Cortex of kidney (tissue), 1 donor: ENCODE measurements at places on chromosomes 1 and 21.

GRCh38 chr1:204544321-204544720, 28.1 kb downstream of the MDM4 start:
- DNase-seq: no peak

DNA sequence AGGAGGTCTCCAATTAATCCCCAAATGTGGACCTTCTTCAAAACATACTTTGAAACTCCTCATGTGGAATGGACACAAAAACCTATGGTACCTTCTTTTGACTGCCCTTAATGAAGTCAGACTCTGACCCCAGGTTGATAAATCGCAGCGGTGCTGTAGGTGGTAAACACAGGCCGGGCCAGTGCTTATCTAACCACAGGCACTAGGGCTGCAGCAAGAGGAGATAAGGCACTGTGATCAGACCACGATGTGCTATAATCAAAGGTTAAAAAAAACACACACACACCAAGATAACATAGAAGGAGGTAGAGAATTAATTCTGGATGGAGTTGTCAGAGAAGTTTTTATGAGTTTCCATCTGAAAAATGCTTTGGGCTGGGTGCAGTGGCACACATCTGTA, 52.3 kb upstream of the SIPA1L2 start:
- DNase-seq: no peak

DNA sequence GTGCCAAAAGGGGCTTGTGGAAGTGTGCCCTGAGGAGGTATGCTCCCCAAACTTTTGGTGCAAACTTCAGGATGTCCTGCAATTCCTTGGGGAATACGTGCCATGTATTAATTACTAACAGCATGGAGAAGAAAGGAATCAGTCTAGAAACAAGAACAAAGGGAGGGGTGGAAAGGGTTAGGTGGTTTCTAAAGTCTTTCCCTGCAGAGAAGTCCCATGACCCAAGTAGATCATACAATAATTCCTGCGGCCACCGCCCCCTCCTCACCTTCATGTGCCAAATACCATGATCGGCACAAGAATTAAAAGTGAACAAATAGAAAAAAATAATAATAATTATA, 258.2 kb downstream of the PLPP3 start:
- no peak for DNase-seq

GRCh38 chr1:30816211-30817076, 58.9 kb upstream of the LAPTM5 start:
- DNase-seq: no peak

DNA sequence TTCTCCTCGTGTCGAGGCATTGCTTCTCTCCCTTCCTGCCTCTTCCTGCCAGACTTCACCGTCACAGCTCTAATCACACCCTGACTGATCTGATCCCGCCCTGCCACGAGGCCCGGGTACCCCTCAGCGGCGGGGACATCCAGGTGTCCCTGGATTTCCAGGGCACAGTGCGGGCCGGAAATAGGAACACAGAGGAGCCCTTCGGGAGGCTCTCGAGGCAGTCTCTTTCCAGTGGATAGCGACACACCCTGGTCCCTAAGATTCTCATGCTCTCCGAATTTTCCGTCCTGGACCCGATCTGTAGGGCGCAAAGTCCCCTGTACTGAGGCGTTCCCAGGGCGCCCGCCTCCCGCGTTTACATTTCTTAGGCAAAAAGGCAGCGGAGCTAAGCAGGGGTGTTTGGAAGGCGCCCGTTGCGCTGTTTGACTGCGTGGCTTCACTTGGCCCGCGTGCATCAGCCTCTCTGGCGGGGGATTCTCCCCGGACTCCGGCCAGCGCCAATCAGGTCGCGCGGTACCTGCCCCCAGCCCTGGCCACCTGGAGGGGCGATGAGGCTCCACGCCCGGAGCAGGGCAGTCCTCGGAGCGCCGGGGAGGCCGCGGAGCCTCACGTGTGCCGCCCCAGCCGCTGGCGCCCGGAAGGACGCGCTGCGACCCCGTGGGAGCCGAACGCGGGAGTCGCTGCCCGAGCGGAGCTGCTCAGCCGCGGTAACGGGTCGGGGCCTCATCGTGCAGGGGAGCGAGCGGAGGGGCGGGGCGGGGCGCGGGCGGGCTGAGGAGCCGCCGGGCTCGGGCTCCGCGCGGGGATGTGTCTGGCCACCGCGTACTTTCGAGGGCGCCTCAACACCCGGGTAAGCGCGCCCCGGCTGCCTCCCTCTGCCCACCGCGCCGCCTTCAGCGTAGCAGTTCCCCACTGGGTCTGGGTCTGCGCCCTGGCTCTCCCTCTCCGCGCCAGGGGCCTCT, at the start of gene FAM163A:
FAM163A (plus strand) TSS at position 575 of the 962 bp plus-strand sequence. CDS start 69,807 bp downstream, outside the sequence.
- DNase-seq: no peak
